NAMALWA (cell line): ENCODE measurements at places on chromosomes 4 and X.

GRCh38 chr4:102169345-102169744, 175.9 kb downstream of the SLC39A8 start:
- no peak for DNase-seq

DNA sequence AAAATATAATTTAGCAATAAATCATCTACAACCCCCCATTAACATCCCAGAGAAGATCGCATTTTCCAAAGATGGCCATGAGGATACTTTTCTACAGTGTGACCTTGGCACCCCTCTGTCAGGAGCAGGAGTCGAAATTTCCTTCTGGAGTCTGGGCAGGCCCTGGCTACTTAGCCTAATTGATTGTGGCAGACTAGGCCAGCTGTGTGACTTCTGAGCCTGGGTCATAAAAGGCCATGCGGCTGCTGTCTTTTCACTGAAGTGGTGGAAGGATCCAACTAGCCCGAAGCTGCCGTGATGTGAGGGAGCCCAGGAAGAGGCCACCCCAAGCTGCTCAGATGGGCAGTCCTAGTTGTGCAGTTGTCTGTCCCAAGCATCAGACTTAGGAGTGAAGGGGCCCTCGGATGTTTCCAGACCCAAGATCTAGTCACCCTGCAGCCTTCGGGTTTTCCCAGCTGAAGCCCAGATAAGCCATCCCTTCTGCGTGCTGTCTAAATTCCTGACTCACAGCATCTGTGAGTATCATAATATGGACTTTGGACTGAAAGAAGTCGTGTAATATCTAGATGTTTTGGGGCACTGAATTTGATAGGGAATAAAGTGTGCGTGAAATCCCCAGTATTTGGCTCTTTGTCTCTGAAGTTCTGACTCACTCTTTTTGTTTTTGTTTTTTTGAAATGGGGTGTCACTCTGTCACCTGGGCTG, 21.0 kb downstream of the PDK3 start:
- no peak for DNase-seq

DNA sequence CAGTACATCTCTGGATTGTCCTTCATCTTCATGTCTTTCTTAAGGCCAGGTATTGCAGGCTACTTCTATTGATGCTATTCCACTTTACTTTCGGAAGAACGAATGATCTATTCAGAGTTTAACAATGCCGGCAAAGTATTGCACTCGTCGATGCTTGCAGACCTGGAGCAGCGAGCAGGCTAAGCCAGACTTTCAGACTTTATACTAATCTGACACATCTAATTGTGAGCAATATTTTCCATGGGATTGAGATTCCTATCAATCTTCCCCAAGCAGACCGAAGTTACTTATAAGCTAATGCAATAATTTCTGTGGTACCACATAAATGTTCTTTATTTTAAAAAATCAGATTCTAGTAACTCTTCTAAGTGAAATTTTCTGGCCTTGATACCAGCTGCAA, 1.6 kb downstream of the EMCN start:
- DNase-seq, result no peak

DNA sequence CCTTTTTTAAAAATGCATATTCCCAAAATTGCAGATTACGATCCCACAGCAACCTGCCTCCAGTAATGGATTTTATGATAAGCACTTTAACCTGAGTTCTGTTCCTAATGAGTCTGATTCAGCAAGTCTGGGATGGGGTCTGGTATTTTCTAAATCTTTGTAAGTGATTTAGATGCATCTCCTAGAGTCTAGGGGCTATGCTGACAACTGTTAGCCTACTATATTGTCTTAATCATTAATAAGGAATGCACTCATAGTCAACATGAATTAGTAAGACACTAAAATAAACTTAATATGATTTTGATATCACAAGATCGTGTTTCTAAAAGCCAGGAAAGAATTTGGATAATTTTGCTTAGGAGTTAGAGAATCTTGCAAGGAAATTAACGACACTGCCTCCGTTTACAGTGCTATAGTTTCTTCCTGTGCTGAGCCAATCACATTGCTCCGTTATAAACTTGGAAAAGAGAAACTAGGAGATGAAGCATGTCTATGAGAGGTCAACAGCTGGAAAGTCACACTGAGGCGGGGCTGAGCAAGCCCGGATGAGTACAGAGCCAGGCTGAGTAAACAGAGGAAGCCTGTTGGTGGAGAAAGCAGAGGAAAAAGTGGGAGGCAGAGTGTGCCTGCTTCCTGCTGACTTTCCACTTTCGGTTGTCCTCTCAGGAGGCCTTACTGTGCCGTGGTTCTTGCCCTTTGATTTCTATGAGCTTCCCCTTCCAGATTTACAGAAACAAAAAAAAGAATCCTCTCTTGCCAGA, 5.4 kb downstream of the SCARB2 start:
- no peak for DNase-seq

GRCh38 chrX:97126020-97126419, 242.3 kb downstream of the RPA4 start:
- no peak for DNase-seq
